Stimulated activated CD8-positive, alpha-beta memory T cell treated with anti-CD3 and anti-CD28 coated beads, Interleukin-4, amount 100 ng/mL, for 4 hours (primary cell): ENCODE measurements at places on chromosomes 2 and 18.

GRCh38 chr2:128773641-128774319, 455.1 kb upstream of the HS6ST1 start:
- no peak for DNase-seq

- no peak for DNase-seq
Observed at GRCh38 chr2:38163006-38163405, 87.1 kb upstream of the CYP1B1 start.

DNA sequence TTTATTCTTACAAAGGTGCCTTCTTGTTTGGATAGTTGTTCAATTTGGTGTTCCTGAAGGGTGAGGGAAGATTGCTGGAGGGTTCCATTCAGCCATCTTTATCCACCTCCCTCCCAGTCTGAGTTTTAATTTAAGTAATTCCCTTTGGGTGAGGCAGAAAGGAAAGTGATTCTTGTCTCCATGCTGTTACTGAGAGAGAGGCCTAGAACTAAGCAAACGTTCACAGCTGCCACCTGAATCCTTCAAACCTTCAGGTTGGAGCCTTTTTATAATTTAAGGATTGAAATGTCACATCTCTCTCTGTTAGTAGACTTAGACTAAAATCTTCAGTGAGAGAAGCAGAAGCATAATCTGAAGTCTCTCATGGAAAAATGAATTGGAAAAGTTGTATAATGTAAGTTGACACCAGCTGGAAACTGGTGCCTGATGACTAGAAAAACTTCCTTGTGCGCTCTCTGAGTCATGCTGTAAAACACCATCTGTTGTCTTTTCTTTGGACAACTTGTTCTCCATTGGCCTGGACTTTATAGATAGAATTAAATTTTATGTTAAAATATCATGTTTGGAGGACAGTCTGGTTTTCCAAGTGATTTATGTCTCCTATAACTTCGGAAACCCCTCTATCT, 14.6 kb downstream of the STRADB start:
- no peak for DNase-seq

DNA sequence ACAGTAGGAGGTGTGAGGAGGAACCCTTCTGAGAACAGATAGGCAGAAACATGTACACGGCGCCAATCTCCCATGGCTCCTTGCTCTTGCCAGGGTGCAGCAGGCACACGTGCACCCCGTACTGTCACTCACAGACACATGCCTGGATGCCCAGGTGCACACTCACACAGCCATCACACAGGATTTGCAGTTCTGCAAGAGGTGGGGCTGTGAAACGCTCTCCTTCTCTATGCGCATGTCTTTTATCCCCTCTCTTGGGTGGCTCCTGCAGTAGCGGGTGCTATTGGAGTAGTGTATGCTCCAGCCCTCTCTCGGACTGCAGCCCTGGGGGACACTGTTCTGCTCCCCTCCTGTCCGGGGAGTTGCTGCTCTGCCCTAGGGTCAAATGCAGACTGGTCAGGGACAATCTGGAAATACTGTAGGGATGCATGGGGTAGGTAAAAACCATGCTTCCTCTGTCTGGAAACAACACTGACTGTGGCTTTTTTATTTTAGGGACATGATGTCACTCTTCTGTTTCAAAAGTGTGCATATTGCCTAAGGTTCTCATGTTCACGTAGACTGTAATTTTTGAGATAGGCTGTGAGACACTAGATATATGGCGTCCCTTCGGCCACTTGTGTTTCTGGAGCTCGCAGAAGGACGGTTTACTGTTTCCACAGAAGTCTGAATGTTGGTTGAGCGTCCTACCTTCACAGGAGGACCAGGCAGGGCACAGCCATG, 118.5 kb downstream of the PRKCE start:
- no peak for DNase-seq

- no peak for DNase-seq
Observed at GRCh38 chr2:18651842-18652774, 62.7 kb upstream of the NT5C1B start.

GRCh38 chr18:56469582-56469981, 168.8 kb downstream of the TXNL1 start:
- DNase-seq: no peak

DNA sequence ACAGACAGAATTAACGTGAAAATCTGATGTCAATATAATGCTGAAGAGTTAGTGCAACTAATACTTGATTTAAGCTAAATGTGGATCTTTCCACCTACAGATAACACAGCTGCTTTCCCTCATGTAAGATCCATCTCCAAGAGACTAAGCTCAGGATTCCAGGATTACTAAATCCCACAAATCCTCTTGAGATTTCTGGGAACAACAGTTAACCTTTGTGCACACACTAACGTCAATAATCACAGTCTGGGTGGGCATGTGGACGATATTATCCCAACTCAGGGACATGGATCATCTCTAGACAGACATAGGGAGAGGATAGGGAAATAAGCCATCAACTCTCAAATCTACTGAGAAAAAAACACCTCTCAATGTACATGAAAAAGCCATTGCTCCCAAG, 432.6 kb downstream of the SATB2 start:
- DNase-seq: no peak

DNA sequence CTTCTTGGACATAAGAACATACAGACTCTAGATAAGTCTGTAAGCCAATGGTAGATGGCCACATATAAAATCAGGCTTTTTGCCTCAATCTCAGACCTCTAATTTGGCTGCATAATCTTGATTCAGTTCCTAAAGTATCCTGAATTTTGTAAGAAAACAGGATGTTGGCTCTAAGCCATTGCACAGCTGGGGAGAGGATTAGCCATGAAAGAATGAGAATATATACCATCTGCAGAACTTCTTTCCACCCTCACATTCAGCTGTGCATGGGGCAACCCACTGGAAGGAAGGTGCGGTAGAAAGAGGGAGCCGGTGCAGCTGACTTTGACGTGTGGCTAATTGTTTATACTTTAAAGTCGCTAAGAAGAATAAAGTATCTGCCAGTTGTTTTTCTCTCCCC, 1061.6 kb upstream of the FAM98A start:
- DNase-seq: no peak

DNA sequence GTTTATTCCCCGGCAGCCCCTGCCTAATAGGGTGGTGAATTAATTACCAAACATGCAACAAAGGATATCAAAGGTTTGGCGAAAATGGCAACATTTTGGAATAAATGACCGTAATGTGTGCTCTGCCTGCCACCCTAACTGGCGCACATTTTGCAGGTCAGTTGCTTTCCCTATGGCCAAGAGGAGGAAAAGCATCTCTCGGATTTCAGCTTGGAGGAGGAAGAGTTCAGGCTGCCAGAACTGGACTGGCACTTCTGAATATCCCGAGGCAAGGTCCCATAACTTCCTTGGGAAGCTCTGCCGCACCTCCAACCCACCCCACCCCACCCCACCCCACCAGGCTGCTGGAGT, 37.1 kb downstream of the SLC25A52 start:
- DNase-seq: no peak

- DNase-seq: no peak
Observed at GRCh38 chr2:206389164-206389563, 54.2 kb upstream of the ADAM23 start.

DNA sequence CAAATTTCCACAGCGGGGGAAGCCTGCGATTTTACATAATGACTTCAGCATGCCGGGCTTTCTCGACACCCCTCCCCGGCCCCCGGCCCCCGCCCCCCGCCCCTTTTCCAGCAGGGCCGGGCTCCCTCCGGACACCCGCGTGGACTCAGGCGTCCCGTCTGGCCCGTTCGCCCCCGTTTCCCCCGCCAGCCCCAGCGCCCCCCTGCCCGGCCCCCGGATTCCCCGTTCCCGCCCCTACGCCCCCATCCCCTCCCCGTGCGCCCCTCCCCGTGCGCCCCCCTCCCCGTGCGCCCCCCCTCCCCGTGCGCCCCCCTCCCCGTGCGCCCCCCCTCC, 456 bp upstream of the NFATC1 start:
- no peak for DNase-seq

GRCh38 chr2:202099515-202099914, 26.5 kb downstream of the KIAA2012 start:
- DNase-seq: no peak

- no peak for DNase-seq
Observed at GRCh38 chr18:8399138-8399537, 210.1 kb upstream of the RAB12 start.

- no peak for DNase-seq
Observed at GRCh38 chr2:224163566-224164307, 124.7 kb upstream of the SERPINE2 start.

GRCh38 chr2:10447300-10447894, 730 bp downstream of the ODC1 start:
- DNase-seq: no peak

- DNase-seq: no peak
Observed at GRCh38 chr18:5104246-5104645, 92.8 kb downstream of the AKAIN1 start.

DNA sequence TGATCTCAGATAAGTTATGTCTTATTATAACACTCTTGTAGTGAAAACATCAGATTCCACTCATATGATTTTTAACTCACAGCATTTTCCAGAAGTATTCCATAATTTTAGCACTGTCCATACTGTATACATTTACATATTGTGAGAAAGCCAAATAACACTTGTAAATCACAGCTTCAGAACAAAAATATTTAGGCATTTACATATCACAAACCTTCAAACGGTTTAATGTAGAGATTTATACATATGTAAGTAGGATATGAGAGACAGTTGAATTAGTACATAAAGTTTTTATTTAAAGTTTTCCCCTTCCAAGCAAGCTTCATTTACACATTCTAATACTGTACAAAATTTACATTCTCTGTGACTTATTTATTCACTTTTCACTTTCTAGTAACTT, 100.4 kb downstream of the KLHL14 start:
- no peak for DNase-seq
